Stimulated activated CD8-positive, alpha-beta memory T cell treated with anti-CD3 and anti-CD28 coated beads, Interleukin-7, amount 100 ng/mL, for 1 hour (primary cell): ENCODE measurements at places on chromosomes 2 and 18.

GRCh38 chr2:112572005-112572404 lies 12.4 kb upstream of the CHCHD5 start:
- no peak for DNase-seq

- no peak for DNase-seq
Measured at GRCh38 chr2:206615417-206616089, 26.7 kb upstream of the FAM237A start.

DNA sequence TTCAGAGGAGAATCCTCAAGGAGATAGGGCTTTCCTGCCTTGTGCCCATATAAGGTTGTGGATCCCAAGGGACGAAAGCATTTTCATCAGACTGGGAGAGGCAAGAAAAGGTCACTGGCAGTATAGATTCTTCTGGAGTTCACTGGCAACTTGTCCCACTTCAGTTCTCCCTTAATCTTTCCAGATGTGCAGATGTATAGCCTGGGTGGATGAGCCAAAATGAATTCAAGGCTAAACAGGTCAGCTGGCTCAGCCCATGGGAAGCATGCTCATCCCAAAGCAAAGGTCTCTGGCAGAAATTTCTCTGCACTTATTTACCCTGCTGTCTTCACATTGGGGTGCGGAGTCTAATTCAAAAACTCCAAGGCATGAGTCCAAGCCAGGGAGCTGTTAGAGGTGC lies 148.9 kb upstream of the TNP1 start:
- DNase-seq: no peak

DNA sequence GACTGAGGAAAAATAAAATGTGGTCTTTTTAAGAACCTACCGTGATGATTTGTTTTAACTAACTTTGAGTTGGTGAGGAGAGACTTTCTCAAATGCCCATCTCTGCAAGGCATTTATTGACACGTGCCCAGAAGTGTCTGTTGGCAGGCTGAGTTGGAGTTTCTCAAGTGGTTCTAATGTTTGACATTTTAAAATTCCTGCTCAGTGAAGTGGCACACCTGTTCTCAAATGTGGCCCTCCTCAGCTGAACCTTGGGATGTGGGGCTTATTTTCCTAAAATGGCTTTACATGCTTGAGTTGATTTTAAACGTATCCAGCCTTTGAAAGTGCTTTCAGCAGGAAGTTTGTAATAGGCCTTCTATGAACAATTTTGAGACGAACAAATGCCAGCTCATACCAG lies 876 bp upstream of the CAVIN2 start:
- DNase-seq: no peak

GRCh38 chr18:26840965-26841364 lies 24.5 kb downstream of the AQP4 start:
- no peak for DNase-seq

- DNase-seq: no peak
Measured at GRCh38 chr2:153476816-153477635, 1.5 kb downstream of the RPRM start.

- DNase-seq: no peak
Measured at GRCh38 chr2:202172439-202173211, 65.8 kb downstream of the SUMO1 start.
